ENCODE measurements at places on chromosomes 6 and 20.

DNA sequence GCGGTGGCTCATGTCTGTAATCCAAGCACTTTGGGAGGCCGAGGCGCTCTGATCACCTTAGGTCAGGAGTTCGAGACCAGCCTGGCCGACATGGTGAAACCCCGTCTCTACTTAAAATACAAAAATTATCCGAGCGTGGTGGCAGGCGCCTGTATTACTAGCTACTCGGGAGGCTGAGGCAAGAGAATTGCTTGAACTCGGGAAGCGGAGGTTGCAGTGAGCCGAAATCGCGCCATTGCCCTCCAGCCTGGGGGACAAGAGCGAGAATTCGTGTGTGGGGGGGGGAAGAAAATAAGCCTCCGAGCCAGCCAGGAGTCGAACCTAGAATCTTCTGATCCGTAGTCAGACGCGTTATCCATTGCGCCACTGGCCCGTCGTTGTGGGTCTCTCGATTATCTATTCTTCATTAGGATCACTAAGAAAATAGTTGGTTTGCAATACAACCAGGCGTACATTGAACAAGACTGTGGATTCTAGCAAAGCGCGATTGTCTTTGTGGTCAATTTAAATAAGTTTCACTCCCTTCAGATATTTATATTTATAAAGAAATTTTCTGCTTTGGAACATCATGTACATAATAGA, 33.9 kb upstream of the PRSS16 start:
- H3K4me1 ChIP-seq: peaks cover 3% of the 10 kb centered on the region
- DNase-seq: no peak
- peak overlapping the region; percentile 87 for H3K4me3 ChIP-seq
- peaks cover 2% of the 10 kb centered on the region for H3K36me3 ChIP-seq
- peaks cover 3% of the 10 kb centered on the region for H3K27me3 ChIP-seq

- H3K4me3 ChIP-seq: no peak overlapping the region
- no peak overlapping the region for H3K27ac ChIP-seq
- H3K27me3 ChIP-seq: no peaks in the 10 kb centered on the region
- no peak for DNase-seq
Measured at GRCh38 chr20:34475979-34476736, 40.1 kb upstream of the DYNLRB1 start.

DNA sequence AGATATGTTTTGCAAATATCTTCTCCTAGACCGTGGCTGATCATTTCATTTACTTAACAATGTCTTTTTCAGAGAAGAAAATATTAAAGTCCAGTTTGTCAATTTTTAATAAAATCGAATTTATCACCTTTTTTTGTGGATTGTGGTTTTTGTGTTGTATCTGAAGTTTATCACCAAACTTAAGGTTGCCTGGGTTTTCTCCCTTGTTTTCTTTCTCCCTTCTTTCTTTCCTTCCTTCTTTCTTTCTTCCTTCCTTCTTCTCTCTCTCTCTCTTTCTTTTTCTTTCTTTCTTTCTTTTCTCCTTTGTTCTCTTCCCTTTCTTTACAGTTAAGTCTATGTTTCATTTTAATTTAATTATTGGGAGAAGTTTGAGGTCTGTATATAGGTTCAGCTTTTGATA, 68.7 kb downstream of the RNF182 start:
- DNase-seq: no peak
- peaks cover 22% of the 10 kb centered on the region for H3K4me1 ChIP-seq
- no peaks in the 10 kb centered on the region for H3K27me3 ChIP-seq
- H3K27ac ChIP-seq: no peak overlapping the region
- no peaks in the 10 kb centered on the region for H3K36me3 ChIP-seq
- H3K4me3 ChIP-seq: no peak overlapping the region

- no peaks in the 10 kb centered on the region for H3K4me1 ChIP-seq
- no peak overlapping the region for H3K4me3 ChIP-seq
- no peaks in the 10 kb centered on the region for H3K36me3 ChIP-seq
Measured at GRCh38 chr6:100693249-100693927, 187.7 kb downstream of the ASCC3 start.

DNA sequence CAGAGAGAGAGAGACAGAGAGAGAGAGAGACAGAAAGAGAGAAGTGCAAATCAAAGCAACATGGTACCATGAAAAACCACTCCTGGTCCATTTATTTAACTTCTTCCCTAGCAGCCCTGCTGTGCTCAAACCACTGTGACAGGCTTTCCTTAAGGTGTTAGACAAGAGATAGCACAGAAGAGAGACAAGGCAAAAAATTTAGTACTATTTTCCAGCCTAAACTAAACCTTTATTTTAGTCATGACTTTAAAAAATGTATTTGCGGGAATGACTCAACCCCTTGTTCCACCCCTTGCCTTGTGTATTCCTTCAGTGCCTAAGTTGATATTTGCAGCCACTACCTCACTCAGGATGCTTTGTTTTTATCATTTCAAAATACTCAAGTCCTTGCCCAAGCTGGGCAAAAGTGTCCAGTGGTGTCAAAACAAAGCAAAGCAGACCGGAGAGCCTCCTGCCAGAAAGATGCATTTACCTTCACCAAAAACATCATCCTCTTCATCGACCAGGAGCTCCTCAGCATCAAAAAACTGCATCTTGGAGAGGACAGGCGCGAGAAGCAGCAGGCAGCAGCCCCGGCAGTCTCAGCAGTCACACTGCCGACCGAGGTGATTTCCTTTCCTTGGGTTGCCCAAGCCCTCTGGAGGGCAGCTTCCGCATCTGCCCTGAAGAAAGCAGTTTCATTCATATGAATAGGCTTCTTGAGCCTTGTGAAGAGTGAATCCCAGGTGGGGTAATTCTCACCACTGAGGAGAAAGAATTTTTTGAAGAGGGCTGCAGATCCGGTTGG, at the start of gene RIPOR2:
RIPOR2 (minus strand) TSS at position 595 of the 787 bp plus-strand sequence; CDS start at position 533, 62 bp downstream.
- H3K36me3 ChIP-seq: no peaks in the 10 kb centered on the region
- no peak within 1 kb of the TSS for H3K4me3 ChIP-seq
- no peak for DNase-seq
- peaks cover 31% of the 10 kb centered on the region for H3K4me1 ChIP-seq
- H3K27me3 ChIP-seq: no peaks in the 10 kb centered on the region
- no peak within 1 kb of the TSS for H3K27ac ChIP-seq

DNA sequence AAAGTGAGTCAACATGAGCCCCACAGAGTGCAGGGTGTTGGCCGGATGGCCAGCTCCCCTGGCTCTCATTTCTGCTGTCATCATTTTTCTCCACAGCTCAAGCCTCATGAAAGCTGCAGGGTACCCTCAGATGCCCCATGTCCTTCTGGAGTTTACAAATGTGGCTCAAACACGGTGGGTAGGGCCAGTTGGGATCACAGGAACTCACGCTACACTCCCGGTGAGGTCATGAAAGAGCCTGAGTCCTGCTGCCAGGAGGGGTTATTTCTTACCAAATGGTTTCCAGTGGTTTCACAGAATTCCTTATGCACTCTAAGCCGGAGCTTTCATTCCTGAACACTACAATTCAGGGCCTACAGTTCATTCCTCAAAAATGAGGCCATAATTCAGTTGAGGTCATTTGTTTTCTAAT, 78.7 kb downstream of the TMEM170B start:
- no peak overlapping the region for H3K4me3 ChIP-seq
- DNase-seq: no peak
- H3K4me1 ChIP-seq: no peaks in the 10 kb centered on the region
- H3K36me3 ChIP-seq: no peaks in the 10 kb centered on the region
- no peaks in the 10 kb centered on the region for H3K27me3 ChIP-seq

GRCh38 chr20:23407781-23408464, 13.4 kb downstream of the NAPB start:
- H3K4me1 ChIP-seq: peaks cover 19% of the 10 kb centered on the region
- H3K27me3 ChIP-seq: no peaks in the 10 kb centered on the region
- H3K36me3 ChIP-seq: no peaks in the 10 kb centered on the region
- DNase-seq: no peak
- no peak overlapping the region for H3K4me3 ChIP-seq
- H3K27ac ChIP-seq: no peak overlapping the region

GRCh38 chr6:100194535-100194934, 200.5 kb upstream of the MCHR2 start:
- no peak for DNase-seq
- H3K4me3 ChIP-seq: no peak overlapping the region
- no peaks in the 10 kb centered on the region for H3K36me3 ChIP-seq
- H3K27ac ChIP-seq: no peak overlapping the region

DNA sequence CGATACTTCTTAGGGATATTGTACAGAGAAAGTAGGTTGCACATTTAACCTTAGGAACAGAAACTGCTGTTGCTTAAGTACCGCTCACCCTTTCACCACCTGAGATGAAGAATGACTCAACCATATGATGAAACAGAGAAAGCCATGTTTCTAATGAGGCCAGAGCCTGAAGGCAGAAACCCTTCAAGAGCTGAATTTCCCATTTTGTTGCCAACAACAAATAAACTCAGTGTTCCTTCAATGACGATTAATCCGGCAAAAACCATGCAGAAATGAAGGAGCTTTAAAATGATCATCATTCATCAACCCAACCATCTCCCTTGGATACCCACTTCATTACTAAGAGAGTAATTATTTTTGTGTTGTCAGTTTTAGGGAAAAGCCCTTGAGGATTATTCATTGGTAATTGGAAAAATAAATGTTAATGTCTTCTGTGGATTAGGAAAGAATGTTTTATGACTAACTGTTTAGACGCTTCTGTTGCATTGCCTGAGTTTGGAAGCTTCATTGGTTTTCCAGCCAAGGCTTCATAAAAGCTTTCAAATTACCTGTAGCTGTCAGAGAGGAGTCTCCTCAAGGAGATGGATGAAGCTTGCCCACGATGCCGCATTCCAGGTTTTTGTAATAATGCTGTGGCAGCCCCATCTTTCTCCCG, 112.1 kb upstream of the IYD start:
- no peak overlapping the region for H3K4me3 ChIP-seq
- no peak overlapping the region for H3K27ac ChIP-seq
- H3K4me1 ChIP-seq: peaks cover 17% of the 10 kb centered on the region
- peaks cover 2% of the 10 kb centered on the region for H3K27me3 ChIP-seq
- H3K36me3 ChIP-seq: no peaks in the 10 kb centered on the region

DNA sequence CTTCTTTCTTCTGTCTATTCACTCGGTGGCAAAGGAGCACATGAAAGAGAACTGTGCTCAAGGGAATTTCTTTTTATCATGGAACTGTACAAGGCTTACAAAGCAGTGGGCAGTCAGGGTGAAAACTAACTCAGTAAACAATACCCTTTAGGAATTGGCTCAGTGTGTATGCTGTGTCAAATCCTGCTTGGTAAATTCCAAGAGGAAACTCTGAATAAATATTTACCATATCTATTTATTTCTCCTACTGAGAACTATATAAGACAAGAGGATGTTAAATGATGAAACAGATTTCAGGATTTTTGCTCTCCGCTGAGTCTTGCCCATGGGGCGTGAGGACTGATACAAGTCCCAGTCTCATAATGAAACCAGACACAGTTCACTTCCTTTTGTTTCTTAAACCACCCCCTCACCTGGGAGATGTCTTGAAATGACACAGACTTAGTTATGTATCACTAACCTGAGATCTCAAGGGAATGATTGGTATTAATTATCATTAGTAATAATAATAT, 188.8 kb downstream of the BACH2 start:
- H3K27me3 ChIP-seq: no peaks in the 10 kb centered on the region
- peaks cover 2% of the 10 kb centered on the region for H3K4me1 ChIP-seq
- no peak overlapping the region for H3K27ac ChIP-seq
- no peak for DNase-seq
- peaks cover 7% of the 10 kb centered on the region for H3K36me3 ChIP-seq

DNA sequence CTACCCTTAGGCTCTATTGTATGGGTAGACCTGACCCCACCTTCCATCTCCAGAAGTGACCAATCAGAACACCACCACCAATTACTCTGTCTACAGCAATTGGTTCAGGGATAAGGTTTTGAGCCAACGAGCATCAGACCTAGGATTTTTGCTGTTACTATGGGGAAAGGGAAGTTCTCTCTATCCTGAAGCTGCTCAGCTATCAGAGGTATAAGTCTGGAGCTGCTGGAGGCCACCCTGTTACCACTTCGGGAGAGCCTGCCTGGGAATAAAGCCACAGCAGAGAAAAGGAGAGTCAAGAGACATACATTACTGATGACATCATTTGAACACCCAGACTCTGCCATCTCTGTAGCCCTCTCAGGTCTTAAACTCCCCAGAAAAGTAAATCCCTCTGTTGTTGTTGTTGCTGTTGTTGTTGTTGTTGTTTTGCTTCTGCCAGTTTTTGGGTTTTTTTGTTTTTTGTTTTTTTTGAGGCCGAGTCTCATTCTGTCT, 94.5 kb downstream of the PREX1 start:
- no peaks in the 10 kb centered on the region for H3K36me3 ChIP-seq
- peaks cover 4% of the 10 kb centered on the region for H3K4me1 ChIP-seq
- no peak overlapping the region for H3K4me3 ChIP-seq

DNA sequence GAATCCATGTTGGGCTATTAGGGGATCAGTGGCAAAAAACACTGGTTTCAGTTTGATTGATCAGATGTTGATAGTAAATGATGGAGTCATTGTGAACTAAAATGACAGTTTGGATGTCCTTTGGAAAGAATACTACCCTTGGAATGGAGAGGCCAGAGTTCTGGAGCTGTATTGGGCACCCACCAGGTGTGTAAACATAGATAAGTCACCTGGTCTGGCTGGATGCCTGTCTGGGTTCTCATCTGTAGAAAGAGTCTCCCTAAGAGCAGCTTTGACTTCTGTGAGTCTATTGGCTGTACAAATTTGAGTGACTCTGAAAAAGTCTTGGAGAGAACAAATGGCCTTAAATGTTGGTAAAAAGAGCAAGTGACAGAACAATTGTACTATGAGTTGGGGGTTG, 115.0 kb downstream of the SCP2D1 start:
- H3K27me3 ChIP-seq: peaks cover 11% of the 10 kb centered on the region
- no peaks in the 10 kb centered on the region for H3K4me1 ChIP-seq
- H3K4me3 ChIP-seq: no peak overlapping the region
- DNase-seq: no peak
- H3K36me3 ChIP-seq: no peaks in the 10 kb centered on the region
- no peak overlapping the region for H3K27ac ChIP-seq

DNA sequence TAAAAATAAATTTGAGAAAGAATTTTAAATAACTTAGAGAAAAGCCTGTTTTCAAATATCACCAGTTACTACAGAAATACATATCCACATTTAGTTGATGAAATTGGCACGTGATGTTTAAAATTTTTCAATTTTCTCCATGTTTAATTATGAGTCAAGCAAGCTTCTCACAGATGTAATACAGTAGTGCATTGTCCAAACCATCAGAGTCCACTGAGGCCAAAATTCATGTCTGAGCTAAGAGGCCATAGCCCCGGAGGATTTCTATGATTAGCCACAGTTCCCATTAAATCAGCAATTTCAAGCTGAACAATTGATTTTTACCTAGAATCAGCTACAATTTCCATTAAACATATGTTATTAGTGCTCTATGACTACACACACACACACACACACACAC, 387.0 kb downstream of the LAMA2 start:
- H3K27me3 ChIP-seq: no peaks in the 10 kb centered on the region
- H3K27ac ChIP-seq: no peak overlapping the region
- DNase-seq: no peak
- H3K4me3 ChIP-seq: no peak overlapping the region
- peaks cover 24% of the 10 kb centered on the region for H3K4me1 ChIP-seq

DNA sequence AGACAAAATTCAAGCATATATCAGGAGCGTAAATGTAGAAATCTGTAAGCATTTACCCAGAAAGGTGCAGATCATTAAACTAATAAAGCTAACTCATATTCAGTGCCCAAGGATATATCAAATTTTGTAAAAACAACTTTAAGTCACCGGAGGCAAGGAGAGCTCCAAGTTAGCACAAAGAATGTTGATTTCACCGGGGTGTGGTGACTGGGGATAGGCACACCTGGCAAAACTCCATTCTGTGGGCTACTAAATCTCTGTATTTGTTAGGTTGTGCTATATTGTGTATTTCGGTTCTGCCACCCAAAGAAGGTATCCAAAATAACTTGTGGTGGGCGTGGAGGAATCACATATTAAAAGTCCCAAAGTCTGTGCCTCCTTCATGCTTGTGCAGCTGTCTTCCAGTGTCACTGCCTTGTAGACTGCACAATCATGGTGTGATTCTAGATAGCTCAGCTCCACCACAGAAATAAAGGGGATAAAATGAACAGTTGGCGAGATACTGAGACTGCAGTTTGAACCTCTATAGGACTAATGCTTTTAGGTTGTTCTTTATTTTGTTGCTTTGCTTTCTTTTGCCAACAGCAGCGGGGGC, 111.6 kb downstream of the GMDS start:
- no peak for DNase-seq
- H3K27me3 ChIP-seq: no peaks in the 10 kb centered on the region
- no peaks in the 10 kb centered on the region for H3K36me3 ChIP-seq
